Activated T-helper 2 cell treated with anti-CD3 and anti-CD28 coated beads, Interferon-gamma antibody, Interleukin-2, Interleukin-4, amounts not matched to agents 10 μg/mL and 5 μg/mL and 100 μg/mL, durations not matched to agents 14 hours and 24 hours and 36 hours (primary cell): ENCODE measurements at places on chromosomes 6 and 20. TPM values are rescaled to one million over a fixed set of nuclear protein-coding genes. Genes with fewer than 3 reads are reported as not detected.

Gene ANKRD66
- not detected in 2 replicates for total RNA-seq

Gene PRL
- not detected in 2 replicates for total RNA-seq

Gene RNF182
- not detected in 2 replicates for total RNA-seq

Gene GTSF1L
- total RNA-seq, result 0.48 TPM in 1 of 2 replicates, not detected in the other

Gene TMEM244
- not detected in 2 replicates for total RNA-seq

Gene PDE7B
- 27.6 and 28.8 TPM in 2 replicates for total RNA-seq

Gene LGSN
- total RNA-seq, result not detected in 2 replicates

Gene ASIP
- not detected in 2 replicates for total RNA-seq

Gene TNXB
- 4.3 and 5.0 TPM in 2 replicates for total RNA-seq

Gene OCSTAMP
- total RNA-seq, result not detected in 2 replicates

- no peak overlapping the region for H3K4me3 ChIP-seq
- no peaks in the 10 kb centered on the region for H3K36me3 ChIP-seq
- H3K27me3 ChIP-seq, result peaks cover 19% of the 10 kb centered on the region
- no peak overlapping the region for H3K27ac ChIP-seq
- H3K4me1 ChIP-seq, result peaks cover 2% of the 10 kb centered on the region
- no peak for DNase-seq
Measured at GRCh38 chr6:137316626-137317025, 97.4 kb upstream of the IFNGR1 start.

- H3K27ac ChIP-seq, result no peak overlapping the region
- H3K4me3 ChIP-seq, result no peak overlapping the region
- H3K4me1 ChIP-seq, result peaks cover 9% of the 10 kb centered on the region
- peak; percentile 6 for DNase-seq
- H3K27me3 ChIP-seq, result peaks cover 4% of the 10 kb centered on the region
Measured at GRCh38 chr20:64116541-64117431, 9.4 kb upstream of the NPBWR2 start.

DNA sequence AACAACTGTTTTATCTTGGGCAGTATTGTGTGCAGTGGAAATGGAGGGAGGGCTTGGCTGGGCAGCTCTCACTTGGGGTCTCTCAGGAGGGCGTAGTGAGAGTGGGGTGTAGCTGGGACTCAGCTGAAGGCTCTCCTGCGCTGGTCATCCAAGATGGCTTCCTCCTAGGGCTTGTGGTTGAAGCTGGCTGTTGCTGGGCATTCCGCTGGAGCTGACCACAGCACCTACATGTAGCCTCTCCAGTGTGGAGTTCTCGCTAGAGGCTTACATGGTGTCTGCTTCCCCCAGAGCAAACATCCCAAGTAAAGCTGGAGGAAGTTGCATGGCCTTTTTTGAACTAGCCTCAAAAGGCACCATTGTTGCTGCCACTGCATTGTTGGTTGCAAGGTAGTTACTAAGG is 344.1 kb upstream of the MARCKS start:
- DNase-seq, result no peak
- H3K4me1 ChIP-seq, result no peaks in the 10 kb centered on the region
- H3K36me3 ChIP-seq, result no peaks in the 10 kb centered on the region
- H3K27ac ChIP-seq, result no peak overlapping the region
- no peaks in the 10 kb centered on the region for H3K27me3 ChIP-seq

GRCh38 chr20:62413025-62413570 is 6.0 kb upstream of the CABLES2 start:
- no peak overlapping the region for H3K4me3 ChIP-seq
- no peak overlapping the region for H3K27ac ChIP-seq
- H3K36me3 ChIP-seq, result no peaks in the 10 kb centered on the region
- H3K27me3 ChIP-seq, result no peaks in the 10 kb centered on the region
- DNase-seq, result no peak

- no peaks in the 10 kb centered on the region for H3K27me3 ChIP-seq
- no peak overlapping the region for H3K4me3 ChIP-seq
- DNase-seq, result no peak
- H3K36me3 ChIP-seq, result peaks cover 49% of the 10 kb centered on the region
- peaks cover 4% of the 10 kb centered on the region for H3K4me1 ChIP-seq
Measured at GRCh38 chr20:34525709-34526416, 9.6 kb downstream of the DYNLRB1 start.

- DNase-seq, result no peak
- H3K4me3 ChIP-seq, result peak overlapping the region; percentile 97
- peaks cover 36% of the 10 kb centered on the region for H3K4me1 ChIP-seq
Measured at GRCh38 chr20:63895202-63895951, 451 bp downstream of the DNAJC5 start.

GRCh38 chr20:41245086-41245707 is 72.3 kb downstream of the ZHX3 start:
- peaks cover 27% of the 10 kb centered on the region for H3K4me1 ChIP-seq
- H3K27ac ChIP-seq, result no peak overlapping the region
- H3K4me3 ChIP-seq, result no peak overlapping the region

GRCh38 chr6:122567034-122567433 is 43.2 kb upstream of the PKIB start:
- H3K27ac ChIP-seq, result no peak overlapping the region
- no peak overlapping the region for H3K4me3 ChIP-seq
- no peaks in the 10 kb centered on the region for H3K36me3 ChIP-seq
- no peaks in the 10 kb centered on the region for H3K27me3 ChIP-seq
- no peak for DNase-seq

- no peak for DNase-seq
- no peak overlapping the region for H3K4me3 ChIP-seq
- H3K27ac ChIP-seq, result peak overlapping the region; percentile 10
- peaks cover 31% of the 10 kb centered on the region for H3K4me1 ChIP-seq
Measured at GRCh38 chr20:38094373-38094891, 60.9 kb downstream of the RPRD1B start.

DNA sequence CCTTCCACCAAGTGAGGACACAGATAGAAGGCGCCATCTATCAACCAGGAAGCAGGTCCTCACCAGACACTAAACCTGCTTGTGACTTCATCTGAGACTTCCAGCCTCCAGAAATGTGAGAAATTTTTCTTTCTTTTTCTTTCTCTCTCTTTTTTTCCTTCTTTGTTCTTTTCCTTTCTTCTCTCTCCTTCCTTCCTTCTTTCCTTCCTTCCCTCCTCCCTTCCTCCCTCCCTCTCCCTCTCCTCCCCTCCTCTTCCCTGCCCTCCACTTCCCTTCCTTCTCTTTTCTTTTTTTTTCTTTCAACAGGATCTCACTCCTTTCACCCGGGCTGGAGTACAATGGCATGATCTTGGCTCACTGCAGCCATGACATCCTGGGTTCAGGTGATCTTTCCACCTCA is 37.4 kb upstream of the MCUR1 start:
- H3K4me1 ChIP-seq, result no peaks in the 10 kb centered on the region
- H3K36me3 ChIP-seq, result no peaks in the 10 kb centered on the region
- peaks cover 31% of the 10 kb centered on the region for H3K27me3 ChIP-seq
- no peak overlapping the region for H3K27ac ChIP-seq

DNA sequence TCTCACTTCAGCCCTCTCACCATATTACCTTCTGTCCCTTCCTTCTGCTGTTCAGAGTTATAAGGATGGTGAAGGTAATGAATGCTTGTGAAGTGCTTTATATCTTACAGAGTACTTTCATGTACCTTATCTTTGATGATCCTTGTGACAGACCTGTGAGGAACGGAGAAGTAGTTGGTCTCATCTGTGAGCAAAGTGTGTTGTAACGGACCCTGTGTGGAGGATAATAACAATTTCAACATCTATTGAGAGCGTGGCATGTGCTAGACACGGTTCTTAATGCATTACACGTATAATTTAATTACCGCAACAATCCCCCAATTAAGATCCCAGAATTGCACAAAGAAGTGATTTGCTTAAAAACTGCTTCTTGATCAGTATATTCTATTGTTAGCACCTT is 124.6 kb downstream of the ANKS1A start:
- H3K4me1 ChIP-seq, result peaks cover 17% of the 10 kb centered on the region
- H3K36me3 ChIP-seq, result peaks cover 2% of the 10 kb centered on the region
- no peak overlapping the region for H3K4me3 ChIP-seq
- H3K27me3 ChIP-seq, result peaks cover 12% of the 10 kb centered on the region
- DNase-seq, result no peak
- no peak overlapping the region for H3K27ac ChIP-seq

- no peak overlapping the region for H3K4me3 ChIP-seq
- H3K4me1 ChIP-seq, result no peaks in the 10 kb centered on the region
- no peak overlapping the region for H3K27ac ChIP-seq
- no peaks in the 10 kb centered on the region for H3K36me3 ChIP-seq
- peaks cover 1% of the 10 kb centered on the region for H3K27me3 ChIP-seq
Measured at GRCh38 chr20:46797206-46797605, 87.8 kb downstream of the SLC2A10 start.

DNA sequence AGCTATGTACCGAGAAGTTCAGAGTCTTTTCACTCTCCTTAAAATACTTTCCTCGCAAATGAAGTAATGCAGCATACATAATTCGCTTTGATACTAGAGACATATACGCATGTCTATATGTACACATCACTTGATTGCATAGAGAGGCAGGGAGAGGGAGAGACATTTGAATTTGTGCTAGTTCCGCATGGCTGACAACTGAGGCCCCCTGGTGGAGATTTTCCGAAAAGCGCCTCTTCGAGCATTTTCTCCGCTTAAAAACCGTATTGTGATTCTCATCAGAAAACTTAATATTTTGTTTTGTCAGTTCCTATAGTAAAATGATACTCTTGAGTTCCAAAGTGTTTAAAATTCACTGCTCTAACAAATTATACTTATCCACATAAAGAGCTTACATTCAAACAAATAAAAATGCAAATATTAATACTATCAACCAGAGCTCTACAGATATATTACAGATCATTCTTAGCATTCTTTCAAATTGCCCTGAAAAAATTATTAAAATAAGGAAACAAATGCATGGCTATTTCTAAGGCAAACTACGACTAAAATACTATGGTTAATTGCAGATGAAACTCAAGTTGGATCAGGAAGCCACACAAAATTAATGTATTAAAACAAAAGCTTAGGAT is 637 bp downstream of the MYLK4 start:
- H3K4me1 ChIP-seq, result peaks cover 17% of the 10 kb centered on the region
- peaks cover 56% of the 10 kb centered on the region for H3K27me3 ChIP-seq
- DNase-seq, result peak; percentile 55
- H3K36me3 ChIP-seq, result no peaks in the 10 kb centered on the region
- no peak overlapping the region for H3K27ac ChIP-seq
- H3K4me3 ChIP-seq, result no peak overlapping the region

DNA sequence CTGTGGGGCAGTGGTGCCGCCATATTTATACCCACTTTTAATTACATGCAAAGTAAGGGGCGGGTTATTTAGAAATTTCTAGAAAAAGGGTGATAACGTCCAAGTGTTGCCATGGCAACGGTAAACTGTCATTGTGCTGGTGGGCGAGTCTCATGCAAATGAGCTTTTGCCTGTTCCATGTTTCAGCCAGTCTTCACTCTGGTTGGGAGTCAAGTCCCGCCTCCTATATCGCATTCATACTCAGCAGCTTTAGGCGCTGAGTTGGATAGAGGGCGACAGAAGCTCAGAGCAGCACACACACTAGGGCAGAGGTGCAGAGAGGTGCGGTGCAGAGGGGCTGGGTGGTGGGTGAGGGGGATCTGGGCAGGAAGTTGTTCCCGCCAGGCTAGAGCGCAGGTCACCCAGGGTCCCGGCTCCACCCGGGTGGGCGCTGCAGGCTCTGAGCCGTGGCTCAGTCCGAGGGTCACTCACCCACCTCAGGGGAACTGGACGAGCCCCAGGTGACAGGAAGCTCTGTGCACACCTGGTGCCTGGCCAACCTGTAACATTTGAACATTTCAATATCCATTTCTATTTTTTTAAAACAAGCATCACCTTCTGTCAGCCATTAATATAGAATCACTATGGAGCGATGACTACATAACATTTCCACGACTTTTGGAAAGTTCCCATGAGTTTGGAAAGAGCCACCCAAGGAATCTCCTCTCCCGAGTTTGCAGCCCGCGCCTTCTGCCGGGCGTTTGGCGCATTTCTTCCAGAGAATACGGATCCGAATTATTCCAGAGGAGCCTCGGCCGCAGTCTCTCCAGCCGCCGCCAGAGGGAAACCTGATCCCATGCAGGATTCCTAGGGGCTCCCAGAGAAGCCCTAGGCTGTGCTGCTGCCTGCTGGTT is 89.1 kb upstream of the PHACTR3 start:
- H3K36me3 ChIP-seq, result no peaks in the 10 kb centered on the region
- H3K4me1 ChIP-seq, result no peaks in the 10 kb centered on the region
- peaks cover 22% of the 10 kb centered on the region for H3K27me3 ChIP-seq
- no peak overlapping the region for H3K27ac ChIP-seq
- DNase-seq, result no peak

DNA sequence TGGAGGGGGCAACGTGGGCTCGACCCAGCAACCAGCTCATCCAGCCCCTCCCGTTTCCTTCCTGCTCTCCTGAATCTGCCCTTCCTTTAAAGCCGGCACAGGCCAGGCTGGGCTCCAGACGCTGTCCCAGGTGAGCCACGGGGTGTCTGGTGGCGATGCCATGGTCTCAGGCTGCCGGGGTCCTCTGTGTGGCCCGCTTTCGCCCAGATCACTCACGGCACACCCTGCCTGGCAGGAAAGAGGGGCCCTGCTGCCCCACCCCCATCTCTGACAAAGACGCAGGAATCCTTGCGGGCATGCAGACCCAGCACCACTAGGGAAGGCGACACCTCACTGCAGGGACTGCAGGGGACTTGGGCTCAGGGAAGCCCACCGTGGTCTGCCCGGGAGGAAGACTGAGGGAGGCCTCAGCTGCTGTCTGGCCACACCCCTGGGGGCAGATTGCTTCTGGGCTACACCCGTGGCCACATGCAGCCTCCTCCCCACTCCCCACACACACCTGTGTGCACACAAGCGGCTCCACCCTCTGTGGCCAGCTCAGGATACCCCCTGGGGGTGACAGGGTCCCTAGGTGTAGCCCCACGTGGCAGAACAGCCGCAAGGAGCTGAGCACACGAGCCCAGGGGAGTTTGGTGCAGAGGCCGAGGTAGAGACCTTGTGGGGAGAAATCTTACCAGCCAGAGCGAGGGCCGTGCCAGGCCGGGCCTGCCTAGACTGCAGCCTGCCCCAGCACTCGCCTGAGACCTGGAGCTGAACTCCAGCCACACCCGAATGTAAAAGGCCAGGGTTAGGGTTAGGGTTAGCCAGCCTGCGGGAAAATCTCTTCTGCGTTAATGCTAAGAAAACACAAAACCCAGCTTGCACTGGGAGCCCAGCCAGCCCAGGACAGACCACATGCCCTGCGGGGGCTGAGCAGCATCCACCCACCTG is 104.6 kb downstream of the DLL1 start:
- no peak overlapping the region for H3K4me3 ChIP-seq
- H3K36me3 ChIP-seq, result peaks cover 3% of the 10 kb centered on the region
- H3K4me1 ChIP-seq, result no peaks in the 10 kb centered on the region
- H3K27ac ChIP-seq, result no peak overlapping the region
- H3K27me3 ChIP-seq, result no peaks in the 10 kb centered on the region

- DNase-seq, result no peak
- H3K36me3 ChIP-seq, result peaks cover 4% of the 10 kb centered on the region
- peaks cover 38% of the 10 kb centered on the region for H3K4me1 ChIP-seq
- H3K27ac ChIP-seq, result no peak overlapping the region
- H3K27me3 ChIP-seq, result no peaks in the 10 kb centered on the region
Measured at GRCh38 chr6:138973466-138974153, 14.4 kb downstream of the REPS1 start.

- H3K4me1 ChIP-seq, result no peaks in the 10 kb centered on the region
- H3K27ac ChIP-seq, result no peak overlapping the region
- no peak for DNase-seq
- H3K36me3 ChIP-seq, result no peaks in the 10 kb centered on the region
- H3K27me3 ChIP-seq, result no peaks in the 10 kb centered on the region
- H3K4me3 ChIP-seq, result no peak overlapping the region
Measured at GRCh38 chr6:34536251-34536958, 19.7 kb downstream of the SPDEF start.

- H3K4me3 ChIP-seq, result no peak overlapping the region
- H3K4me1 ChIP-seq, result peaks cover 5% of the 10 kb centered on the region
- no peaks in the 10 kb centered on the region for H3K27me3 ChIP-seq
- no peak overlapping the region for H3K27ac ChIP-seq
Measured at GRCh38 chr6:25447570-25447929, 168.4 kb downstream of the CARMIL1 start.

- H3K4me3 ChIP-seq, result no peak overlapping the region
- H3K36me3 ChIP-seq, result peaks cover 45% of the 10 kb centered on the region
- H3K27ac ChIP-seq, result no peak overlapping the region
- no peaks in the 10 kb centered on the region for H3K27me3 ChIP-seq
Measured at GRCh38 chr20:48808382-48809034, 19.3 kb downstream of the PREX1 start.
